ENCODE measurements at places on chromosomes 4 and X. TPM values are rescaled to one million over a fixed set of nuclear protein-coding genes. Genes with fewer than 3 reads are reported as not detected.

- H3K27ac ChIP-seq: no peak overlapping the region
- no peak for DNase-seq
- H3K4me3 ChIP-seq: no peak overlapping the region
Measured at GRCh38 chrX:9369802-9370291, 95.0 kb upstream of the TBL1X start.

GRCh38 chr4:100312615-100313350, 122.5 kb upstream of the DDIT4L start:
- H3K27me3 ChIP-seq: no peaks in the 10 kb centered on the region
- peaks cover 7% of the 10 kb centered on the region for H3K4me1 ChIP-seq

DNA sequence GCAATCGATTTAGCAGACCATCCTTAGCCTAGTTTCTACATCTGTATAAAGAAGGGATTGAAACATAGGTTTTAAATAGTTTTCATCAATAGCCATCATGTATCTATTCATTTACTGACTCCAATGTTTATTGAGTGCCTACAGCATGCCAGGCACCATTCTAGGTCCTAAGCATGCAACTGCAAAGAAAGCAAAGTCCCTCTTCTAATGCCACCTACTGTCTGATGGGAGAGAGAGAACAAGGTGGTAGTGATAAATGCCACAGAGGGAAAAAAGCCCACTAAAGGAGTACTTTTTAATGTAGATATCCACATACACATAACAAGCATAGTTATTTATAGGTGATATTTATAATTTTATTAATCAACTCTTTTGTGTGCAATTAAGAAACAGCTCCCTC, 67.6 kb upstream of the PPARGC1A start:
- H3K4me3 ChIP-seq: no peak overlapping the region
- no peak overlapping the region for H3K27ac ChIP-seq
- no peaks in the 10 kb centered on the region for H3K4me1 ChIP-seq
- no peaks in the 10 kb centered on the region for H3K27me3 ChIP-seq
- no peaks in the 10 kb centered on the region for H3K36me3 ChIP-seq

- no peak overlapping the region for H3K27ac ChIP-seq
- no peaks in the 10 kb centered on the region for H3K4me1 ChIP-seq
- no peaks in the 10 kb centered on the region for H3K27me3 ChIP-seq
- no peak for DNase-seq
- H3K36me3 ChIP-seq: peaks cover 2% of the 10 kb centered on the region
Measured at GRCh38 chr4:113564493-113564892, 197.0 kb downstream of the CAMK2D start.

GRCh38 chr4:7862561-7863192, 77.0 kb downstream of the AFAP1 start:
- peak overlapping the region; percentile 63 for H3K27ac ChIP-seq
- peaks cover 44% of the 10 kb centered on the region for H3K4me1 ChIP-seq
- H3K4me3 ChIP-seq: no peak overlapping the region
- peak; percentile 83 for DNase-seq

- no peaks in the 10 kb centered on the region for H3K4me1 ChIP-seq
- H3K27ac ChIP-seq: no peak overlapping the region
- peaks cover 10% of the 10 kb centered on the region for H3K36me3 ChIP-seq
- DNase-seq: peak; percentile 24
- H3K27me3 ChIP-seq: peaks cover 6% of the 10 kb centered on the region
Measured at GRCh38 chrX:23732704-23733103, 10.4 kb downstream of the ACOT9 start.

GRCh38 chr4:148077581-148077980, 345.7 kb downstream of the ARHGAP10 start:
- no peak for DNase-seq
- no peaks in the 10 kb centered on the region for H3K27me3 ChIP-seq
- peaks cover 4% of the 10 kb centered on the region for H3K4me1 ChIP-seq

DNA sequence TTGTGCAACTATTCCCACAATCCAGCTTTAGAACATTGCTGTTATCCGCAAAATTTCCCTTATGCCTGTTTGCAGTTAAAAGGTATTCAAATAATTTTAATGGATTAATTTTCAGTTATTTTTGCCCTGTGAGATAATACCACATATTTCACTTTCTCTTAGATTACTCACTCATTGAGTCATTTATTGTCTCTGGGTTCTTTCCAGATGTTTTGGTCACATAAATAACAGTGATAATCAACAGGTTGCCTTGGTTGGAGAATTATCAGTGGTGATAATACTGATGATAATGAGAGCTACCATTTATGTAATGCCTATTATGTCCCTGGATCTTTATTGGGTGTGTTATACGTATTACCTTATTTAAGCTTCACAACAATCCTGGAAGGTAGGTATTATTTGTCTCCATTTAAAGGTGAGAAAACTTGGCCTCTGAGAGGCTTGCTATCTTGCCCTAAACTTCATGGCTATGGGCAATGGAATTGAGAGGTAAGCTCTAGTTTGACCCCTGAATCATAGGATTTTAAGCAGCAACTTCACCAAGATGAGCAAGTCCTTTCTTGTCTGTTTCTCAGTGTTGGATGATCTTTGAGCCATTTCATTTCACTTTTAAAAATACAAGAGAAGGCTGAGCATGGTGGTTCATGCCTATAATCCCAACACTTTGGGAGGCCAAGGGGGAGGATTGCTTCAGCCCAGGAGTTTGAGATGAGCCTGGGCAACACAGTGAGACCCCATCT, 87.4 kb downstream of the KIT start:
- H3K27ac ChIP-seq: no peak overlapping the region
- no peak overlapping the region for H3K4me3 ChIP-seq
- no peaks in the 10 kb centered on the region for H3K27me3 ChIP-seq

- H3K27me3 ChIP-seq: no peaks in the 10 kb centered on the region
- H3K4me1 ChIP-seq: no peaks in the 10 kb centered on the region
- peak overlapping the region; percentile 26 for H3K4me3 ChIP-seq
- DNase-seq: peak; percentile 20
- peak overlapping the region; percentile 11 for H3K27ac ChIP-seq
Measured at GRCh38 chr4:138241281-138242075, 671 bp downstream of the SLC7A11 start.

GRCh38 chr4:97762115-97762512, 381.2 kb downstream of the STPG2 start:
- H3K4me1 ChIP-seq: no peaks in the 10 kb centered on the region
- DNase-seq: no peak
- H3K36me3 ChIP-seq: no peaks in the 10 kb centered on the region
- H3K27me3 ChIP-seq: no peaks in the 10 kb centered on the region
- no peak overlapping the region for H3K4me3 ChIP-seq
- no peak overlapping the region for H3K27ac ChIP-seq

GRCh38 chrX:106718709-106719108, 7.8 kb upstream of the RNF128 start:
- H3K27me3 ChIP-seq: peaks cover 7% of the 10 kb centered on the region
- no peak overlapping the region for H3K27ac ChIP-seq
- no peak overlapping the region for H3K4me3 ChIP-seq
- no peaks in the 10 kb centered on the region for H3K4me1 ChIP-seq
- no peaks in the 10 kb centered on the region for H3K36me3 ChIP-seq
- DNase-seq: no peak

GRCh38 chrX:33252306-33252825, 41.0 kb upstream of the DMD start:
- H3K4me3 ChIP-seq: no peak overlapping the region
- no peak for DNase-seq
- H3K27me3 ChIP-seq: peaks cover 2% of the 10 kb centered on the region
- H3K4me1 ChIP-seq: no peaks in the 10 kb centered on the region
- H3K36me3 ChIP-seq: no peaks in the 10 kb centered on the region

DNA sequence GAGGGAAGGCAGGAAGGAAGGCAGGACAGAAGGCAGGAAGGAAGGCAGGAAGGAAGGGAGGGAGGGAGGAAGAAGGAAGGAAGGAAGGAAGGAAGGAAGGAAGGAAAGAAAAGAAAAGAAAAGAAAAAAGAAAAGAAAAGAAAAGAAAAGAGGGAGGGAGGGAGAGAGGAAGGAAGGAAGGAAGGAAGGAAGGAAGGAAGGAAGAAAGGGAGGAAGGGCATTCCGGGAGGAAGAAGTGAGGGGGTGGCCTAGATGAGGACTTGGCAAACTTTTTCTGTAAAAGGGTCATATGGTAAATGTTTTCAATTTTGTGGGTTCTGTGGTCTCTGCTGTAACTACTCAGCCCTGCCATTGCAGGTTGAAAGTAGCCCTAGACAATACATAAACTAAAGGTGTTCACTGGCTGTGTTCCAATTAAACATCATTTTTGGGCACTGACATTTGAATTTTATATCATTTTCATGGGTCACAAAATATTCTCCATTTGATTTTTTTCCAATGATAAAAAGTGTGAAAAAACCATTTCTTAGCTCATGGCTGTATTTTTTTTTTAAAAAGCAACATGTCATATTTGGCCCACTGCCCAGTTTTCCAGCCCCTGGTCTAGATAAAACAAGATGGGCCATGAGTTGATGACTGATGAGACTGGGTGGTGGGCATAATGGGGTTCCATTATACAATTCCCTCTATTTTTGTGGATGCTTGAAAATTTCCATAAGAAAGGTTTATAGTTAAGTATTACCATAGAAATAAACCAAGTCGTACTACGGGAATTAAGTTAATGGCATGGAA, 3.1 kb downstream of the ZNF630 start:
- no peaks in the 10 kb centered on the region for H3K27me3 ChIP-seq
- no peaks in the 10 kb centered on the region for H3K36me3 ChIP-seq
- H3K4me1 ChIP-seq: peaks cover 4% of the 10 kb centered on the region
- no peak overlapping the region for H3K27ac ChIP-seq
- peak; percentile 7 for DNase-seq
- no peak overlapping the region for H3K4me3 ChIP-seq

DNA sequence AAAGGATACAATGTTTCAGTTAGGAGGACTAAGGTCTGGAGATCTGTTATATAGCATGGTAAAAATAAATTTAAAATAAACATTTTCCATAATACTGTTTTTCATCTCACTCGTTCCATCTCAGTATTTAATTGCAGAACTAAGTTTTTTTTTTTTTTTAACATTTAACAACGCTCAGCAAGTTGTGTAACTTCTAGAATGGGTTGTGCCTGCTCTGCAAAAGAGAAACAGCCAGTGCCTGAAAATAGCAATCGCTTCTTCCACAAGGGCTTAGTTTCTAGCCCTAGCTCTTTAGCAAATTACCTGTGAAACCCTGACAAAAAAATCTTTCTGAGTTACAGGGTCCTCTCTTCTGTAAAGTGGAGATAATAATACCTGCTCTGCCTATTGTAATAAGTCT, 41.9 kb downstream of the CNGA1 start:
- H3K27me3 ChIP-seq: no peaks in the 10 kb centered on the region
- H3K4me3 ChIP-seq: no peak overlapping the region
- no peaks in the 10 kb centered on the region for H3K4me1 ChIP-seq
- DNase-seq: peak; percentile 35
- H3K27ac ChIP-seq: no peak overlapping the region
- H3K36me3 ChIP-seq: no peaks in the 10 kb centered on the region

DNA sequence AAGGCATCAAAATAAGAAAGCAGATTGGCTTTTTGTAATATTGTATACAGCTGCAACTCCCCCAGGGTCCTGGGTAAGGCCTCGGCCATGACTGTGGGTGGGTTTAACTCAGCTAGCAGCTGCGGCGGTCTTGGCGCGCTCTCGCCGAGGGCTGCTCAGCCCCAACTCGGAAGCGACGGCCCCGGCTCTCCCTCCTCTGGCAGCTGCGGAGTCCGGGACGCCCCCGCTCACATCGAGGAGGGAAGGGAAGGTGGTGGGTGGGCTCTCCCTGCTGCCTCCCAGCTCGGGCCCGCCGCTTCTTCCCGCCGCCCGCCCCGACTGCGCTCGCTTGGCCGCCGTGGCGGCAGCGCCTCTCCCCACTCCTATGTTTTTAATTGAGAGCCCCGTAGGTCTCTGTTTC, 51.2 kb downstream of the GPR50 start:
- H3K4me1 ChIP-seq: no peaks in the 10 kb centered on the region
- peak; percentile 41 for DNase-seq
- H3K36me3 ChIP-seq: no peaks in the 10 kb centered on the region
- H3K4me3 ChIP-seq: no peak overlapping the region

GRCh38 chr4:48162162-48162561, 28.1 kb upstream of the TXK start:
- no peak overlapping the region for H3K4me3 ChIP-seq
- no peak overlapping the region for H3K27ac ChIP-seq
- H3K4me1 ChIP-seq: no peaks in the 10 kb centered on the region
- H3K27me3 ChIP-seq: no peaks in the 10 kb centered on the region

- no peak overlapping the region for H3K4me3 ChIP-seq
- H3K27ac ChIP-seq: no peak overlapping the region
- H3K4me1 ChIP-seq: peaks cover 19% of the 10 kb centered on the region
- H3K36me3 ChIP-seq: peaks cover 8% of the 10 kb centered on the region
Measured at GRCh38 chrX:56787734-56788152, 58.7 kb downstream of the NBDY start.

DNA sequence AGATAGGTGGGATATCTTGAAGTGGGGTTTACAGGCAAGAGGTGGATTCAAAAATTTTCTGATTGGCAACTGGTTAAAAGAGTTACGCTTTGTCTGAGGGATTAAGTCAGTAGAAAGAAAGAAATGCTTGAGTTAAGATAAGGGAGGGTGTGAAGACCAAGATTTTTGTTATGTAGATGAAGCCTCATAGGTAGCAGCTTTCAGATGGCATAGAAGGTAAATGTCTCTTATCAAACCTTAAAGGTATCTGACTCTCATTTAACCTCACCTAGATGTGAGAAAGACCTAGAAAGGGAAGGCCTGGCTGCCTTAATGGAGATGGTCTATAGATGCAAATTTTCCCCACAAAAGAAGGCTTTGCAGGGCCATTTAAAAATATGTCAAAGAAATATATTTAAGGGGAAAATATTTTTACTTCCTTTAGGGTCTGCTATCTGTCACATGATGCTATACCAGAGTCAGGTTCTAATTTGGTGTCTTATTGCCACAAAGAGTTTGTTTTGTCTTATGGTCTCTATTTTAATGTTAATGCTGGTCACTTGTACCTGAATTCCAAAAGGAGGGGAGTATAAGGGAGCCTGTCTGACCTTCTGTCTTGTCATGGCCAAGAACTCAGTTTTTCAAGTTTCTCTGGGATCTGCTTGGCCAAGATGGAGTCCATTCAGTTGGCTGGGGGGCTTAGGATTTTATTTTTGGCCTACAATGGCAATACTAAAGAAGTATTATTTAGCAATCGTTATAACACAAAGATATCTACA, 699.1 kb upstream of the AMOT start:
- no peaks in the 10 kb centered on the region for H3K36me3 ChIP-seq
- H3K4me1 ChIP-seq: no peaks in the 10 kb centered on the region
- no peak overlapping the region for H3K4me3 ChIP-seq
- H3K27me3 ChIP-seq: peaks cover 2% of the 10 kb centered on the region

Gene TMSB15B
- polyA plus RNA-seq: 10.4 TPM

Gene SEPTIN6
- polyA plus RNA-seq: 47.8 TPM

Gene TCEAL5
- polyA plus RNA-seq: 6.1 TPM

Gene AKAP4
- polyA plus RNA-seq: 0.72 TPM

Gene SPANXA1
- not detected for polyA plus RNA-seq

Gene PLAC8
- polyA plus RNA-seq: 2.5 TPM

Gene PRRG1
- 13.9 TPM for polyA plus RNA-seq

Gene P2RY10
- polyA plus RNA-seq: 0.90 TPM

Gene PABPC1L2B
- not detected for polyA plus RNA-seq

Gene CT45A5
- 0.26 TPM for polyA plus RNA-seq

Gene RNF128
- polyA plus RNA-seq: 1.2 TPM

All from muscle of leg (tissue), 16 donors.